Activated naive CD8-positive, alpha-beta T cell treated with anti-CD3 and anti-CD28 coated beads for 36 hours (primary cell): ENCODE measurements at places on chromosomes 6 and 20.

- no peaks in the 10 kb centered on the region for H3K27me3 ChIP-seq
- DNase-seq, result no peak
Observed at GRCh38 chr20:37501940-37502339, 19.1 kb upstream of the NNAT start.

DNA sequence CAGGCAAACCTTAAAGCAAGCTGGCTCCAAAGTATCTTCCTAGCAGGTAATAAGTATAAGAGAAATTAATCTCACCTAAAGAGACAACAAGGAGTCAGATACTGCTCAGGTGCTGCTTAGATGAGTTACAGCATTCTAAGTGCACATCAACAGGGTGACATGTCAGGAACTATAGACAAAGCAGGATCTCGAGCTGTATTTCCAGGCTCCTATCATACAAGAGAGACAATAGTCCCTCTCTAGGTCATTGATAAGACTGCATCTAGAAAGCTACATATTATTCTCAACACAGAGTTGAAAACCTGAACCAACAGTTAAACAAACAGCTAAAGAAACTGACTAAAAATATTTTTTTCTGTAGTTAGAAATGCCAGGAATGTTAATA is 3.9 kb downstream of the PTPRK start:
- peaks cover 20% of the 10 kb centered on the region for H3K4me1 ChIP-seq
- no peaks in the 10 kb centered on the region for H3K36me3 ChIP-seq
- no peak overlapping the region for H3K27ac ChIP-seq

- no peak overlapping the region for H3K27ac ChIP-seq
- no peaks in the 10 kb centered on the region for H3K27me3 ChIP-seq
- H3K4me3 ChIP-seq, result no peak overlapping the region
- DNase-seq, result no peak
- H3K4me1 ChIP-seq, result peaks cover 28% of the 10 kb centered on the region
Observed at GRCh38 chr20:34524426-34524825, 8.2 kb downstream of the DYNLRB1 start.

GRCh38 chr6:121521164-121521555 is 85.7 kb downstream of the GJA1 start:
- no peak overlapping the region for H3K4me3 ChIP-seq
- H3K4me1 ChIP-seq, result no peaks in the 10 kb centered on the region
- no peaks in the 10 kb centered on the region for H3K36me3 ChIP-seq
- no peaks in the 10 kb centered on the region for H3K27me3 ChIP-seq

DNA sequence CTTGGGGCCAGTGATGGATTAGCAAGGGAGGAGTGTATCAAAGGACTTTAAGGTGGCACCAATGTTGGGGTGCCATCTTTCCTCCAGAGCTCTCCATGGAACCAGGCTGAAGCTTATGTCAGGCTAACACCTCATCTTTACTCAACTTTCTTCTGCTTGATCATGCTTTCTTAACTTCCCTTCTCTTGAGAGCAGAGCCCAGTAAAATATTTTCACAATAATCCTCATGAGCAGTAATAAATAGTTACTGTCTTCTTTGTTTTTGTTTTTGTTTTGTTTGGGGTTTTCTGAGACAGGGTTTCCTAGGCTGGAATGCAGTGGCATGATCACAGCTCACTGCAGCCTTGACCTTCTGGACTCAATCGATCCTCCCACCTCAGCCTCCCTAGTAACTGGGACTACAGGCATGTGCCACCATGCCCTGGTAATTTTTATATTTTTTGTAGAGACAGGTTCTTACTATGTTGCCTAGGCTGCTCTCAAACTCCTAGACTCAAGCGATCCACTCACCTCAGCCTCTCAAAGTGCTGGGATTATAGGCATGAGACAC is 127.9 kb upstream of the TOP1 start:
- H3K36me3 ChIP-seq, result no peaks in the 10 kb centered on the region
- H3K27ac ChIP-seq, result no peak overlapping the region
- H3K4me3 ChIP-seq, result no peak overlapping the region
- no peaks in the 10 kb centered on the region for H3K27me3 ChIP-seq

DNA sequence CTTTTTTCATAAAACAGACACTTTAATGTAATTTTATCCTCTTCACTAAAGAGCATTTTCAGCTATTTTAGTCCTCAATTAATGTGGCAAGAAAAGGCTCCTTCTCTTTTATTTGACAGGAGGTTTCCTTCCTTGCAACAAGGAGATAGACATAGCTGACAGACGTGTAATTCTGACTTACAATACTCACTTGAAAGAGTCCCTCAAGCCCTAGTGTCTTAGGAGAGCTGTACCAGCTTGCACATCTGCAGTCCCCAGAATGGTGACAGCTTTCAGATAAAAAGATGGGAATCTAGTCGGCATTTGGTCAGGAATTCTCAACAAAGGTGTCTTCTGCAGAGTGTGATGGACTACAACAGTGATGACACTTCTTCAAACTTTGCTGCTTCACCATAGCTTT is 603.7 kb upstream of the PTCHD4 start:
- H3K27ac ChIP-seq, result no peak overlapping the region
- H3K4me3 ChIP-seq, result no peak overlapping the region
- no peaks in the 10 kb centered on the region for H3K36me3 ChIP-seq
- no peaks in the 10 kb centered on the region for H3K27me3 ChIP-seq
- H3K4me1 ChIP-seq, result no peaks in the 10 kb centered on the region

DNA sequence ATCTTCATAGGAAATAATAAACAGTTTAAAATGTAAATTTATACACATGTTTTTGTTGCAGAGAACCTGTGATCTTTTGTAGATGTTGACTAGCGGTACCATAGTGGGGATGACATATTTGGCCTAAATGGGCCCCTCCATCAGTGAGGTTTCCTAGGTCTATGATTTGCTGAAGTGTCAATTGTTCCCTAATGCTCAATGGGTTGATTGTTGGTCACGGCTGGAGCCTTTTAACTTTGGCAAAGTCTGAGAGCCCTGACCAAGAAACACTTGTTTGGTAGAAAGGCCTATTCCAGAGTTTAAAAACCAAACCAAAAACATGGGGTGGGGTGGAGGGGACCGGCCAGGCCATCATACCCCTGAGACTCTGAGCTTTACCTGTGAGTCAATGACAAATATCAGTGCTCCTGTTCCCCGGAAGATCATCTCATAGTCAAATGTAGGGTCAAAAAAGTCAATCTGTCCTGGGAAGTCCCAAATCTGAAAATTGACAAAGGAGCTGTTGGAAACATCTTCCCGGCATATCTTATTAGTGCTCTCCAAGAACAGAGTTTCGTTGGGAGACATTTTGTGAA is 25.1 kb downstream of the RRAGD start:
- no peak overlapping the region for H3K27ac ChIP-seq
- peaks cover 7% of the 10 kb centered on the region for H3K4me1 ChIP-seq
- H3K36me3 ChIP-seq, result no peaks in the 10 kb centered on the region
- H3K4me3 ChIP-seq, result no peak overlapping the region

DNA sequence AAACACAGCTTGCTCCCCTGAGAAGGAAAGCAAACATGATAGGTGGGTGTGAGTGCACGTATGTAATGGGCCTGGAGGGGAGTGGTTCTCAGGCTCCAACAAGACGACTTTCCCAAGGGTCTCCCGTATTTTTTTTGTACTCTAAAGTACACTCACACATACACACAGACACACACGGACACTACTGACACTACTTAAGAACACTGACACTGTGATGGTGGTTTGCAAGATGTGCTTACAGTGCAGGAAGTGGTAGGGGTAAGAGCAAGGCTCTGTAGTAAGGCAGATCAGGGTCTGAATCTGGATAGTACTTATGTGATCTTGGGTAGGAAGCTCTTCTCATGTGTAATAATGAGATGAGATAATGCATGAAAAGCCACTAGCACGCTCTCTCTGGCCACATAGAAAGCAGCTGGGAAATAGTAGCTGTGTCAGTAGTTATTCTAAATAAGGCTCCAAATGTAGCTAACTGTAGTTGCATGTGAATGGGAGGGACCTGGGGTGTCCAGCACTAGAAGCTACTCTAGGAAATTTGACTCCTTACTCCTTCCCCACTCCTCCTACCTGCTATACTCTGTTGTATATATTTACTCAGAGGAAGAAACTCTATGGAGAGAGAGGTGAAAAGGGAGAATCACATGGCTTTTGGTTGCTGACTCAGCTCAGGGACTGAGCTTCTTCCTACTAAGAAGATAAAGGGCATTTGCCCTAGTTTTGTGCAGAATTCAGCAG is 8.4 kb upstream of the ZBTB24 start:
- no peak overlapping the region for H3K4me3 ChIP-seq
- H3K36me3 ChIP-seq, result no peaks in the 10 kb centered on the region
- H3K4me1 ChIP-seq, result peaks cover 27% of the 10 kb centered on the region
- H3K27ac ChIP-seq, result peak overlapping the region; percentile 60

DNA sequence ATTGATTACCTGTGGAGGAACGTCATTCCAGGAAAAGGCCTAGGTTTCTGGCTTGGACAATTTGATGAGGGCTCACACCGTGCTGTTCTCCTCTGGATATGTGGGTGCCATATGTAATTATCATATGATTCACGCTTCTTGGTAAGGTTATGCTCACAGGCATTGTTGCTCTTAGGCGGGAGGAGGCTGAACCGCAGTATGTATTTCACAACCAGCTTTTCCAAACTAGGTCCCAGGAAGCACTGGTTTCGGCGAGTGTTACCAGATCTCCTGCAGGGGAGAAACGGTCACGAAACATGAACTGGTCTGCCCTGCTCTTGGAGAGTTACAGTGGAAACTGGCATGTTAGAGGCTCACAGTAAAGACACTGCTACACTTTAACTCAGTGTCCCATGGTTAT is 793 bp upstream of the FAM50B start:
- H3K36me3 ChIP-seq, result peaks cover 21% of the 10 kb centered on the region
- H3K27ac ChIP-seq, result peak overlapping the region; percentile 66
- H3K4me3 ChIP-seq, result peak overlapping the region; percentile 74
- no peak for DNase-seq

- no peaks in the 10 kb centered on the region for H3K27me3 ChIP-seq
- no peak overlapping the region for H3K4me3 ChIP-seq
- H3K36me3 ChIP-seq, result no peaks in the 10 kb centered on the region
- H3K4me1 ChIP-seq, result no peaks in the 10 kb centered on the region
- DNase-seq, result no peak
Observed at GRCh38 chr6:161379834-161380582, 106.1 kb upstream of the AGPAT4 start.

DNA sequence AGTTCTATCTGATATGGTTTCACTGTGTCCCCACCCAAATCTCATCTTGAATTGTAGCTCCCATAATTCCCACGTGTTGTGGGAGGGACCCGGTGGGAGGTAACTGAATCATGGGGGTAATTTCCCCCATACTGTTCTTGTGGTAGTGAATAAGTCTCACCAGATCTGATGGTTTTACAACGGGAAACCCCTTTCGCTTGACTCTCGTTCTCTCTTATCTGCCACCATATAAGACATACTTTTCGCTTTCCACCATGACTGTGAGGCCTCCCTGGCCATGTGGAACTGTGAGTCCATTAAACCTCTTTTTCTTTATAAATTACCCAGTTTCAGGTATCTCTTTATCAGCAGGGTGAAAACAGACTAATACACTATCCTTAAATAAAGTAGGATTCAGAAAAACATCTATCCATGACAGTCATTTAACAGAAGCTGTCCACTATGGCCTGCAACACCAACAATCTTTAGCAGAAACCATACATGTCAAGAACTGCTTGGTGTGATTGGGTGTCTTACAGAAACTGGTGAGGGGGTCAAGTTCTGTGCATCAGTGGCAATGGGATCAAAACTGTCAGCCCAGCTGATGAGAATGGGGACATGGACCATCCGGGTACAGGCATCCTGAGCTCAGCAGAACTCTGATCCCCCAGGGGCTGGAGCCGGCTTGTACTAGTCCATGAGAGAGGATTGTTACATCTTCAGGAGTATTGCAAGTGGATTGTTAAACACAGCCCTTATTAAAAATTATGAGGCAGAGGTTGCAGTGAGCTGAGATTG is 59.2 kb downstream of the SCML4 start:
- DNase-seq, result no peak
- H3K4me3 ChIP-seq, result no peak overlapping the region
- H3K27ac ChIP-seq, result no peak overlapping the region
- peaks cover 21% of the 10 kb centered on the region for H3K4me1 ChIP-seq
- H3K27me3 ChIP-seq, result no peaks in the 10 kb centered on the region

GRCh38 chr20:57124366-57124765 is 142.1 kb downstream of the BMP7 start:
- peaks cover 7% of the 10 kb centered on the region for H3K27me3 ChIP-seq
- peaks cover 2% of the 10 kb centered on the region for H3K4me1 ChIP-seq
- H3K36me3 ChIP-seq, result no peaks in the 10 kb centered on the region
- no peak for DNase-seq
- H3K4me3 ChIP-seq, result no peak overlapping the region

- no peaks in the 10 kb centered on the region for H3K36me3 ChIP-seq
- H3K4me3 ChIP-seq, result no peak overlapping the region
- no peak for DNase-seq
- no peaks in the 10 kb centered on the region for H3K4me1 ChIP-seq
- H3K27me3 ChIP-seq, result peaks cover 6% of the 10 kb centered on the region
Observed at GRCh38 chr6:81999826-82000225, 247.3 kb upstream of the TENT5A start.

DNA sequence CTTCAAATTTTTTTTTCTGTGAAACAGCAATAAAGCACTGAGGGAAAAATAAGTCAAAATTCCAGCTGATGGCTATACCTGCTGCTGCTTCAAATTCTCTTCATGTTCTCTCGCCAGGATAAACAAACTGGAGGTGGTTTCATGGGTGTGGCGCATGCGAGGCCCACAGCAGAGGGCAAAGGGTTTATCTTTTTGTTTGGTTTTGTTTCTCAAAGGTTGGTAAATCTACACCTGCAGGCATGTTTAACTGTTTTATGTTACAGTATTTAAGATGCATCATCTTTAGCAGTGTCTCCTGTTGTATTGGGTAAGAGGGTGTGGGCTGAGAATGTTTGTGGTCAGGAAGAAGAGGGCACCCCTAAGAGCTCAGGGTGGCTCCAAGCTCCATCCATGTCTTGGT is 342.2 kb downstream of the CDH26 start:
- H3K4me3 ChIP-seq, result no peak overlapping the region
- no peaks in the 10 kb centered on the region for H3K36me3 ChIP-seq
- no peaks in the 10 kb centered on the region for H3K4me1 ChIP-seq
- H3K27ac ChIP-seq, result no peak overlapping the region

- no peak for DNase-seq
- no peaks in the 10 kb centered on the region for H3K4me1 ChIP-seq
- no peaks in the 10 kb centered on the region for H3K36me3 ChIP-seq
- no peak overlapping the region for H3K27ac ChIP-seq
Observed at GRCh38 chr20:52746770-52747169, 225.4 kb upstream of the TSHZ2 start.

DNA sequence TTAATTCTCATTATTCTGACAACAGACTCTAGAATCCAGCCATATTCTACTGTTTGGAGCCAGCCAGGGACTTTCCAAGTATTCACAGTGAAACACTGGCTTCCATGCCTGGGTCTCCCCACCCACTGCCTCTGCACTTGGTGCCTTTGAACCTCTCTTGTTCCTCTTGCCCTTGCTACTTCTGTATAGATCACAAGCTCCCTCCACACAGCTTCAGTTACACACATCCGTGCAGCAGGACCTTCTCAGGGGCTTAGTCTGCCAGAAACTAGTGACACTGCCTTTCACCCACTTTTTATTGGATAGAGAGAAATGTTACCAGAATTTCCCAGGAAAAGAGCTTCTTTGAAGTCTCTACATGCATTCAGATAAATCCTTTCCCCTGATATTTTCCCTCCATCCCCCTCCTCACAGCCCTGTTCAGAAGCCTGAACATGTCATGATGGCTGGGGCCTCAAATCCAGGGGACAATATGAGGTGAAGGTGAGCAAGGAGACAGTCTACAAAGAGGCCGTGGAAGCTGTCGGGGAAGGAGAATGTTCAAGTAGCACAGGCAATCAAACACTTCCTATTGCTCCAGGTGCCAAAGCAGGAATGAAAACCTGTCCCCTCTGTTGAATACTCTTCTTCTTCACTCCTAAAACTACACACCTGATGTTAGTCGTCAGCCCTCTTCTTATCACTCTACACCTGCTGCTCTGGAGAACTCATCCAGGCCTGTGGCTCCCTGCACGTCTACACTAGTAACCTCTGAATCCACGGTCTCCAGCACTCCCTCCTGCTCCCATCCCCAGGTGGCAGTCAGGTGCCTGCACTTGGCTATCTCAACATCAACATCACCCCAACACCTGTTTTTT is 20.2 kb upstream of the HLA-DOA start:
- peak overlapping the region; percentile 81 for H3K27ac ChIP-seq
- no peak for DNase-seq
- H3K27me3 ChIP-seq, result peaks cover 56% of the 10 kb centered on the region
- H3K36me3 ChIP-seq, result peaks cover 1% of the 10 kb centered on the region
